CD4-positive, CD25-positive, alpha-beta regulatory T cell (primary cell): ENCODE measurements at places on chromosomes 6 and 20. TPM values are rescaled to one million over a fixed set of nuclear protein-coding genes. Genes with fewer than 3 reads are reported as not detected.
A peak's percentile ranks its signal among the peaks of the same experiment; 100 is the strongest.

CCHCR1 gene
- polyA plus RNA-seq = 5.9 TPM

OPN5 gene
- not detected for polyA plus RNA-seq

BPIFB4 gene
- not detected for polyA plus RNA-seq

SLC35D3 gene
- not detected for polyA plus RNA-seq

BPIFA1 gene
- polyA plus RNA-seq = not detected

CEP162 gene
- 2.8 TPM for polyA plus RNA-seq

LIME1 gene
- 457 TPM for polyA plus RNA-seq

GABRR1 gene
- not detected for polyA plus RNA-seq

MAVS gene
- 3.8 TPM for polyA plus RNA-seq

OR12D3 gene
- not detected for polyA plus RNA-seq

MMP24 gene
- 0.13 TPM for polyA plus RNA-seq

MRPL18 gene
- 86.9 TPM for polyA plus RNA-seq

BTNL2 gene
- not detected for polyA plus RNA-seq

SLC22A2 gene
- not detected for polyA plus RNA-seq

SLC22A1 gene
- polyA plus RNA-seq = not detected

GRCh38 chr20:7980332-7981046, 39.1 kb downstream of the TMX4 start:
- H3K27me3 ChIP-seq = no peaks in the 10 kb centered on the region
- peaks cover 44% of the 10 kb centered on the region for H3K36me3 ChIP-seq
- DNase-seq = peak; percentile 8
- H3K4me3 ChIP-seq = no peak overlapping the region

GRCh38 chr6:164554700-164555476, 754.5 kb downstream of the C6orf118 start:
- H3K4me1 ChIP-seq = no peaks in the 10 kb centered on the region
- no peak overlapping the region for H3K4me3 ChIP-seq
- no peaks in the 10 kb centered on the region for H3K36me3 ChIP-seq

GRCh38 chr6:21791581-21791980, 198.0 kb downstream of the SOX4 start:
- no peak overlapping the region for H3K27ac ChIP-seq
- H3K27me3 ChIP-seq = no peaks in the 10 kb centered on the region
- DNase-seq = no peak
- H3K36me3 ChIP-seq = no peaks in the 10 kb centered on the region
- no peak overlapping the region for H3K4me3 ChIP-seq
- no peaks in the 10 kb centered on the region for H3K4me1 ChIP-seq

- no peaks in the 10 kb centered on the region for H3K36me3 ChIP-seq
- no peak for DNase-seq
- no peak overlapping the region for H3K4me3 ChIP-seq
- no peaks in the 10 kb centered on the region for H3K27me3 ChIP-seq
Observed at GRCh38 chr6:97705568-97705967, 422.6 kb upstream of the MMS22L start.

GRCh38 chr6:106883808-106884262, 90.7 kb downstream of the CD24 start:
- H3K4me3 ChIP-seq = no peak overlapping the region
- H3K27ac ChIP-seq = no peak overlapping the region
- no peaks in the 10 kb centered on the region for H3K36me3 ChIP-seq
- H3K4me1 ChIP-seq = no peaks in the 10 kb centered on the region
- H3K27me3 ChIP-seq = peaks cover 6% of the 10 kb centered on the region

GRCh38 chr20:31934491-31934890, 17.4 kb downstream of the PDRG1 start:
- H3K4me3 ChIP-seq = no peak overlapping the region
- H3K4me1 ChIP-seq = no peaks in the 10 kb centered on the region
- H3K36me3 ChIP-seq = no peaks in the 10 kb centered on the region
- DNase-seq = no peak
- no peaks in the 10 kb centered on the region for H3K27me3 ChIP-seq

- no peaks in the 10 kb centered on the region for H3K36me3 ChIP-seq
- H3K4me1 ChIP-seq = no peaks in the 10 kb centered on the region
- no peak overlapping the region for H3K4me3 ChIP-seq
- DNase-seq = no peak
- H3K27ac ChIP-seq = no peak overlapping the region
Observed at GRCh38 chr20:42319252-42320013, 701.3 kb upstream of the CHD6 start.

- H3K4me1 ChIP-seq = peaks cover 44% of the 10 kb centered on the region
- H3K4me3 ChIP-seq = peak overlapping the region; percentile 78
- peak overlapping the region; percentile 91 for H3K27ac ChIP-seq
Observed at GRCh38 chr6:159062976-159063375, 18.2 kb upstream of the TAGAP start.

GRCh38 chr6:43724914-43725642, 37.5 kb upstream of the MRPS18A start:
- H3K27me3 ChIP-seq = no peaks in the 10 kb centered on the region
- DNase-seq = peak; percentile 80
- H3K27ac ChIP-seq = no peak overlapping the region
- H3K4me3 ChIP-seq = no peak overlapping the region

- no peak for DNase-seq
- no peaks in the 10 kb centered on the region for H3K27me3 ChIP-seq
- no peak overlapping the region for H3K27ac ChIP-seq
- peaks cover 7% of the 10 kb centered on the region for H3K4me1 ChIP-seq
Observed at GRCh38 chr20:17662333-17663039, 19.6 kb downstream of the RRBP1 start.

- no peak overlapping the region for H3K27ac ChIP-seq
- no peaks in the 10 kb centered on the region for H3K4me1 ChIP-seq
Observed at GRCh38 chr20:44690781-44691423, 24.3 kb upstream of the CCN5 start.

DNA sequence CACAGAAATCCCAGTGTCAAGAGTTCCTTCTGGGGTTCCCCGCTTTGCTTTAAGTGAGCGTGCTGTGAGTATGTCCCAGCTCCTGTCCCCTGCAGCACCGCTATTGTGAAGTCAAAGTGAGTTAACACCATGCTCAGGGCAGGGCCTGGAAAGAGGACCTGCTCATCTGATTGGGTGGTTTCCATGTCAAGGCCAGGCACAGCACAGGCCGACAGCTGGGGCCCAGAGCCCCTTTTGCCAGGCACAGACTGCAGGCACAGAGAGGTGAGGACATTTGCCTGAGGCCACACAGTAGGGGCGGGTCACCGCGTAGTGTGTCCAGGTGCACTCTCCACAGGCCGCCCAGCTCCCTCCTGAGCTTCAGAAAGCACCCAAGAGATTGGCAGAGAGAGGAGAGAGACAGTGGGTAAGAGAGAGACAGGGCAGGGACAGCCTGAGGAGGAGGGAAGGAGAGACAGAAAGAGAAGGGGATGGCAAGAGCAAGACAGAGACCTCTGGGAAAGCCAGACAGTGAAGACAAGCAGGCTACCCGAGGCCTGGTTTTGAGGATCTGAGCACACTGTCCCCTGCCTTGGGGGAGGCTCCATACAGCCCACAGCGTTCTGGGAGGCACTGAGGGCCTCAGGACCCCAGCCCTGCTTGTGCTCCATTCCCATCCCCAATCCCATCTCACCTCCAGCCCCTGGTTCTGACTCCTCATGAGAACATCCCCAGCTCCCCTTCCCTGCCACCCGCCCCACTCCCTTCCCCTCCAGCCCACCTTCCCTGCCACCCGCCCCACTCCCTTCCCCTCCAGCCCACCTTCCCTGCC, 6.5 kb upstream of the BPIFB1 start:
- H3K36me3 ChIP-seq = no peaks in the 10 kb centered on the region
- no peak overlapping the region for H3K4me3 ChIP-seq
- H3K27me3 ChIP-seq = no peaks in the 10 kb centered on the region
- H3K4me1 ChIP-seq = no peaks in the 10 kb centered on the region
- no peak for DNase-seq
- H3K27ac ChIP-seq = no peak overlapping the region

DNA sequence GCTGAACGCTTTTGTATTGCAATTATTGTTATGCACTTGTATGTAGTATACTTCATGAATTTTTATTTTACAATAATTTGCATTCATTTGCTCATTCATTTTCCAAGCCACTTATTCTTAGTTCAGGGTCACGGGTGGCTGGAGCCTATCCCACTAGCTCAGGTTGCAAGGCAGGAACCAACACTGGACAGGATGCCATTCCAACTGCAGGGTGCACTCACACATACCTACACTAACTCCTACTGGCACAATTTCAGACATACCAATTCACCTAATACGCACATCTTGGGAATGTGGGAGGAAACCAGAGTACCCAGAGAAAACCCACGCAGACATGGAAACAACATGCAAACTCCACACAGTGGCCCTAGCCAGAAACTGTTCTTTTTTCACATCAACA, 61.8 kb downstream of the LMBRD1 start:
- no peaks in the 10 kb centered on the region for H3K4me1 ChIP-seq
- no peak for DNase-seq
- no peak overlapping the region for H3K4me3 ChIP-seq
- no peak overlapping the region for H3K27ac ChIP-seq

DNA sequence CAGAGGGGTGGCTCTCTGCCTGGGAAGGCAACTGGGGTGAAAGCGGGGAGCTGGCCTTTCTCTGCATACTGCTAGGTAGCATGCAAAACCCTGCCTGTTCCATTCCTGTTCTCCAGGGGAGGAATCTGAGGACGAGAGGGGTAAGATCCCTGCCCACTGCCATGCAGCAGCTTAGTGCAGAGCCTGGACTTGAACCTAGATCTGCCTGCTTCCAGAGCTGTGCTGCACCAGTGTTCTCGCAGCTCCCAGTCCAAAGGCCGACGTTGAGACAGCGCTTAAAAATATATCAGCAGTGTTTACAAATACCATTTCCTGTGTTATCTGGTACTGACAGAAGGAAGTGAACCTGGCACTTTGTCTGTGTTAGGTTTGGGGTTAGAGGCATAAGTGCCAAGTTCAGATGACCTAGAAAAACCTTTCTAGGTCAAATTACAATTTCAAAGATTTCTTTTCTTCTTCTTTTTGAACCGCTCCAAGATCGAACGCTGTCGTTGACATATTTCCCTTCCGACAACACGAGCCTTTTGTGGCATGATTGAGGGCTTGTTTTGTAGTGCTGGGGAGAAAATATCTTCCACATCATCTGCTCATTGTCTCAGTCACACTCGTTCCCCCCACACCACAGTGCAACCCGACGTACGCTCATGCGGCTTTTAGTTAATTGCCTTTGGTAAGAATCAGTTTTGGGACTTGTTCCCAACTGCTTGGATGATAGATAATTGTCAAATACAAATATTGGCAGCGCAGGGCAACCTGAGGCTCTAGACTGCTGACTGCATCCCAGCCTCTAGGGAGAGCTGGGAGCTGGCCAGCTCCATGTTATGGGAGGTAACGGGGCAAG, 44.6 kb downstream of the TOX2 start:
- peak; percentile 52 for DNase-seq
- H3K27me3 ChIP-seq = no peaks in the 10 kb centered on the region
- no peak overlapping the region for H3K27ac ChIP-seq
- peaks cover 61% of the 10 kb centered on the region for H3K4me1 ChIP-seq

- H3K4me1 ChIP-seq = no peaks in the 10 kb centered on the region
- no peaks in the 10 kb centered on the region for H3K36me3 ChIP-seq
- no peak overlapping the region for H3K27ac ChIP-seq
- no peaks in the 10 kb centered on the region for H3K27me3 ChIP-seq
- DNase-seq = no peak
Observed at GRCh38 chr20:64145458-64146300, 18.6 kb upstream of the MYT1 start.

- H3K36me3 ChIP-seq = peaks cover 10% of the 10 kb centered on the region
- no peaks in the 10 kb centered on the region for H3K27me3 ChIP-seq
- no peak for DNase-seq
- peak overlapping the region; percentile 43 for H3K27ac ChIP-seq
- peaks cover 53% of the 10 kb centered on the region for H3K4me1 ChIP-seq
Observed at GRCh38 chr6:111727041-111727440, 121.4 kb upstream of the TRAF3IP2 start.

DNA sequence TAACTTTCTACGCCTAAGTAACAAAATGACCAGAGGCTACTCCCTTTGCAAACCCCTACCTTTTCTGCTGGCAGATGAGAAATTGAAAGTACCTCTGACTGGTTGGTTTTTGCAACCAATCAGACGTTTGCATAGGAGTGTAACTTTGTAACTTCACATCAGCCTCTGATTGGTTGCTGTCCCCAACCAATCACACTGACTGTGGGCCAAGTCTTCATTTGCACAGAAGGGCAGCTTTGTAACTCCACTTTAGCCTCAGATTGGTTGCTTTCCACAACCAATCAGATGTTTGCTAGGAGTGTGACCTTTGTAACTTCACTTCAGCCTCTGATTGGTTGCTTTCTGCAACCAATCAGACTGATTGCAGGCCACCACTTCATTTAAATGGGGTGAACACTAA, 89.1 kb downstream of the ME1 start:
- H3K36me3 ChIP-seq = no peaks in the 10 kb centered on the region
- no peak overlapping the region for H3K27ac ChIP-seq
- no peaks in the 10 kb centered on the region for H3K4me1 ChIP-seq
- no peak overlapping the region for H3K4me3 ChIP-seq
- no peaks in the 10 kb centered on the region for H3K27me3 ChIP-seq
- DNase-seq = no peak

DNA sequence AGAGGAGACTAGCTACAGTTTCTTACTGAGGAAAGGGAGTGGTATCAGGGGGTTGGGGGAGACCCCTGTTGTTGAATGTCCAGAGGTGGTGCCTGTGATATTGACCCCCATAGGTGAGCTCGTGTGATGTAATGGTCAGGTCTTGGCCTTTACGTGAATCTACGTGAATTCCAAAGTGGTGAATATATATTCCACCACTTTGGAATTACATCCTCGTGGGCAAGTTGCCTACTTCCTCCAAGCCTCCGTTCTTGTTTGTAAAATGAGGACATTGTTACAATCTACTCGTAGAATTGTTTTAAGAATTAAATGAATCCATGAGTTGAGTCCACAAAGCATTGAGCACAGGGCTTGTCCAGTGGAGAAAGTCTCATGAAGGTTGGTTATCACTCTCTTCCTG, 47.3 kb downstream of the TSHZ2 start:
- DNase-seq = no peak
- H3K36me3 ChIP-seq = no peaks in the 10 kb centered on the region
- H3K4me3 ChIP-seq = no peak overlapping the region

DNA sequence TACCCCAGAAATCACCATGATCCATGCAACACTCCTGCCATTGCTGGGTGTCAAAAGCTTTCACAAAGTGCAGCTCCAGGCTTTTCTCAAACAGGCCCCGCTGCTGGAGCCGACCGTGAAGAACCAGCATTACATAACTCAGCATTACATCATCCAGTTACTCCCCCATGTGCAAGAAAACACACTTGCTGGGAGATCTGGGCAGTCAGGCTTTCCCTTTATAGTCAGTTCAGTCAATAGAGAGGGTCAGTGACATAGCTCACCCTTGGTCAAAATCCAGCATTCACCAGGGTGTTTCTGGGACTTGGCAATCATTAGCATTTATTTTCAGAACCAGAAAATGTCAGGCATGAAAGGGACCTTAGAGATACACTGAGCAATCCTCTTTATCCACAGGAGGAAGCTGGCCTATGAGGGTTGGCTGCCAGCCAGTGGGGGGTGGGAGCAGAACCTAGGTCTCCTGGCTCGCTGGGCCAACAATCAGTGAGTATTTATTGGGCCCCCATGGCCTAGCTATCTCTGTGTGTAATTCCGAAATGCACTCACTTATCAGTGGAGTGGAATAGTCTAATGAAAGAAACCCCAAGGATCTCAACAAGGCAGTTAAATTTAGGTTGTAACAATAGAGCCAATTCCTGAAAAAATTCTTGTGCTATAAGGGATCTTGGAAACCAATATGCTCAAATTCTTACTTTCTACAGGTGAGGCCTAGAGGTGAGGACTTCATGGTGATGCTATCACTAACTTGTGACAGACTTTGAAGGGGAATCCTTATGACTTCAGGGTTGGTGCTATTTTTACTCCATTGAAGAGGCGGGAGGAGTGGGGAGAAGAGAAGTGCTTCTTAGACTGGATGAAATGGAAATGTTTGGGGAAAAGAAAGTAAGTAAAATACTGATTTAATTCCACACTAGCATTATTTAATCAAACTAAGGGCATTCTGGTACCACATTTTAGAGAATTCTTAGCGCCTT, 54.6 kb downstream of the LYRM4 start:
- H3K27me3 ChIP-seq = no peaks in the 10 kb centered on the region
- no peaks in the 10 kb centered on the region for H3K4me1 ChIP-seq
